ENCODE measurements at places on chromosomes 5 and 9.

DNA sequence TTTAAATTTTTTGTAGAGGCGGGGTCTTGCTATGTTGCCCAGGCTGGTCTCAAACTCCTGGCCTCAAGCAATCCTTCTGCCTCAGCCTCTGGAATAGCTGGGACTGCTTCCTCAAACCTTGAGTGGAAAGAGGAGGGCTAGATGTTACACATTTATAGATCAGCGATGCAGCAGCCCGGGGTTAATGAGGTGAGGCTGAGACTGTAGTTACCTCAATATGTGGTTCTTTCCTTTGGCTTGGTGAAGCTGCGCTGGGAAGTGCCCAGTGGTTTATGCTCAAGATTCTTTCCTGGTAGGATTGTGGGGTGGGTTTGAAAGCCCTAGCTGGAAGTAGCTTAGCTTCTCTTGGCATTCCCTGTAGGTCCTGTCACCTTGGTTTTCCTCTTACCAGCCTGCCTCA lies 22.5 kb downstream of the ZNF618 start:
- DNase-seq: no peak

GRCh38 chr9:71814815-71815214 lies 46.5 kb upstream of the CEMIP2 start:
- no peak for DNase-seq

GRCh38 chr5:10768328-10768899 lies 7.4 kb upstream of the DAP start:
- DNase-seq: no peak

- DNase-seq: no peak
These were observed 23.3 kb upstream of the CPLANE1 start for GRCh38 chr5:37272511-37272910.

GRCh38 chr5:112646139-112646936 lies 91.3 kb upstream of the APC start:
- no peak for DNase-seq

DNA sequence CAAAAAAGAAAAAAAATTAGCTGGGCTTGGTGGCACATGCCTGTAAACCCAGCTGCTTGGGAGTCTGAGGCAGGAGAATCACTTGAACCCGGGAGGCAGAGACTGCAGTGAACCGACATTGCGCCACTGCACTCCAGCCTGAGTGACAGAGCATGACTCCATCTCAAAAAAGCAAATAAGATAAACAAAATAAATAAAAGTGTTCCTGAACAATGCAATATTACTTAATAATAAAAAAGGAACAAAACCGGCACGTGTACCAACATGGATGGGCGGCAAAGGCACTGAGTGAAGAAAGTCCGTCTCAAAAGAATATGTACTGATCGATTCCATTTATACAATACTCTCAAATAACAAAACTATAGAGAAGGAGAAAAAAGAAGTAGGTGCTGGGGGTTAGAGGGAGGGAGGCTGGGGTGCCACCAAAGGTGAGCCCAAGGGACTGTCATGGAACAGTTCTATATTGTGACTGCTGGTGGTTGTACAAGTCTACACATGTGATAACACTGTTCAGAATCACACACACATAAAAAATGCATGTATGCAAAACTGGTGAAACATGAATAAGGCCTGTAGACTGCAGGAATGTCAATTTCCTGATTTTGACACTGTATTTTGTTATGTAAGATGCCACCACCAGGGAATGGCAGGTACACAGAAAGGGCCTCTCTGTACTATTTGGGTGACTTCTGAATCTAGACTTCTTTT lies 15.8 kb downstream of the MYO10 start:
- DNase-seq: no peak

DNA sequence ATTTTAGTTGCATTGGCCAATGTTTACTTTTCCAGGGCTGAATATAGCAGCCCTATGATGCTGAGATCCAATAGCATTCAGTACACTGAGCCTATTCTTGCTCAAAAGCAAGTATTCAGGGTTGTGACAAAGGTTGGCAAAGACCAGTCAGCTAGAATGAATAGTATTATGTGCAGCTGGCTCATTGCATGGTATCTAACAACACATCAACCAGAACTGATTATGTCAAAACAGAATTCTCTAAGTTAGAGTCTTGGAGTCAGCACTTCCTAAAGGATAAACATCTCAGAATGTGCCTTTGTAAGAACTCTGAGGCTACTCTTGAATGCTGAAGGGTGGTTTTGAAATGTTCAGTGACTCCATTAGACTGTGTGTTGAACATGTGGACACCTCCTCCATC lies 774.5 kb upstream of the RGMB start:
- DNase-seq: no peak

DNA sequence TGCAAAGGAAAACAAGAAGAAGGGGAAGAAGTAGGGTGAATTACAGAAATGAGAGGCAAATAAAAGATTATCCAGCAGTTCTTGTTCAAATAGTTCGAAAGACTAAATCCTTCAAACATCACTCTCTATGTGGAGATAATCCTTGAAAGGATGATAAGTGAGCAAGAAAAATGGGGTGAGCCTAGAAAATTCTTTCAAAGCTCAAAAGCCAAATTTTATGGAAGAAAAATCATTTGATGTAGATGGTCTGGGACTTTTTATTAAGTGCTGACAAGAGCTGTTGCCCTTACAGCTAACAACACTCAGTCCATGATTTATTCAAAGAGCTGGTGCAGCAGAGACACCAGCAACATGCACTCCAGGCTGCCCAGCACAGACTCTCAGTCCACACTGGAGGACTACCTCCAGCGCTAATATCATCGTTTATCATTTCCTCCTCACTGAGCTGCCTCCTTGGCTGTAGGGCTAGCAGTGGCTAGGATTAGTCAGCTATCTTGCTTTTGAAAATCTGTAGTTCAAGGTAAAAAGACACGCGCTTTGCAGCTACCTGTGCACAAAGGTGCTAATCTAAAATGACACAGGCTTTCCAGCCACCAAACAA lies 264.8 kb upstream of the KIF2A start:
- DNase-seq: no peak

GRCh38 chr5:167671176-167671575 lies 620.3 kb upstream of the WWC1 start:
- DNase-seq: no peak

GRCh38 chr9:19023078-19023477 lies 9.9 kb downstream of the SAXO1 start:
- DNase-seq: no peak

DNA sequence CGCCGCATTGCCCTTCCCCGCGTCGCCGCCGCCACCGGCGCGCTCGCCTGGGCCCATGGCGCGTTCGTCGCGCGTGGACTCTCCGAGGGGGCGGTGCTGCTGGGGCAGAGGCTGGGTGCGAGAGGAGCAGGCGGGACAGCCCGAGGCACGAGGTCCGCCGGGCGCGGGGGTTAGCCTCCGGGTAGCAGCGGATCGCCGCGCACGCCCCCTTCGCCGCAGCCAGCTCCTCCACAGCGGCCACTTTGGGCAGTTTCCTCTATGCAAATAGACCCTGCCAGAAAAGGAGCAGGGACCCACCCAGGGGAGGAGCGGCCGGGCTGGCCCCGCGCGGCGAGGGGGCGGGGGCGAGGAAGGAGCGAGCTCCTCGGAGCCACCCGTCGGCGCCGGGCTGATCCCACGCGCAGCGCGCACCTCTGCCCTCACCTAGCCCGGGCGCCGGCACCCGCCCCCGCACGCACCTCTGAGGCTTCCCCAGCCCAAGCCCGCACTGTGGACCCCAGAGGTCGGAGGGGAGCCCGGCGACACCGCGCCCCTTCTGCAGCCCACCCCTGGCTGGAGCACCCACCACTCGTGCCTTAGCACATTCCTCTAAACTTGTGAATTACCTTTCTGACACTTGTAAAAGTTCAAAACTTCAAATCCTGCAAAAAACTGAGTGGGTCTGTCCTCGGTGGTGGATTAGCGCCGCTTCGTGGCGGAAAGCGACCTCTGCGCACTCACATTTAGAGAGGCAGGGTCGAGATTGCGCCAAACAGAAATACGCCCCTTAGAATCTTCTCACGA lies at the start of gene COL23A1:
Gene COL23A1, minus strand, starts transcription at position 253 of the 783 bp plus-strand sequence.
- DNase-seq: no peak

GRCh38 chr9:131650254-131650653 lies 89.6 kb downstream of the RAPGEF1 start:
- DNase-seq: no peak

- no peak for DNase-seq
These were observed 36.3 kb downstream of the ERGIC1 start for GRCh38 chr5:172870291-172870714.

GRCh38 chr9:108043585-108043984 lies 554.0 kb upstream of the KLF4 start:
- no peak for DNase-seq

DNA sequence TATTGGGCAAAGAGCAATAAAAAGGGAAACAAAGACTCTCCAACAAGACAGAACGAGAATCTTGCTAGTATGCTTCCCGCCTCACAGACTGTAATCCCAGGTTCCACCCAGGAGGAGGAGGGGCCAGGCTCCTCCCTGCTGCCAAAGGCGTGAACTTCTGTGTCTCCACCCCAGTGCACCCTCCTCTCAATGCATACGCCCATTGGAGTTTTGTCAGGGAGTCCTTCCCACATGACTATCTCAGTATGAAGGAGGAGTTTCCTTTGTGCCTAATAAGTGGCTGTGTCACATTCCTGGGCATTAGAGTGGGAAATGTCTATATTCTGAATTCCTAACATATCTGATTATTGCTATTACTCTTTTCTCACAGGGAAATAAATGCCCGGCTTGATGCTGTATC lies 106.4 kb upstream of the DHFR start:
- no peak for DNase-seq

DNA sequence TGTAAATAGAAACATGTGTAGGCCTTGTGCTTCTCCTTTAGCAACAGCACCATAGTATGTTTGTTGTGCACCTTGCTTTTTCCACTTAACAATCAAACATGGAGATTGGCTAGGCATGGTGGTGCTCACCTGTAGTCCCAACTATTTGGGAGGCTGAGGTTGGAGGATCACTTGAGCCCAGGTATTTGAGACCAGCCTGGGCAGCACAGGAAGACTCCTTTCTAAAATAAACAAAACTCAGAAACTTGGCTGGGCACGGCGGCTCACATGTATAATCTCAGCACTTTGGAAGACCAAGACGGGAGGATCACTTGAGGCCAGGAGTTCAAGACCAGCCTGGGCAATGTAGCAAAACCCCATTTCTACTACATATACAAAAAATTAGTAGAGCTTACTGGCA lies 948 bp upstream of the FAXDC2 start:
- DNase-seq: no peak

DNA sequence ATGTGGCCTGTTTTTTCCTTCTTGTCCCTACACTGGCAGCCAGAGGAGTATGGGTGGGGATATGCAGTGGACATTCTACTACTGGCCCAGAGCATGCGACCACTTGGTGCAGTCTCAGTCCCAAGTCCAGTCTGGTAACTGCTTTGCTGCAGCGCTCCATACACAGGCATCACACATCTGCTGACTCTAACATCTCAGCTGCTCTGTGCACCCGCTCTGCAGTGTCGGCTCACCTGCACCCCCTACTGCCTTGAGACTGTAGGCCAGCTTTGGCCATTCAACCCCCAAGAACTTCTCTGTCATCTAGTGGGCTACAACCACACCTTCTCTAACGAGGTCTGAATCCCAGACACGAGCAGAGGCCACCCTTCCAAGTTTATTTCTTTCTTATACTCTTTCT lies 46.4 kb upstream of the SLCO6A1 start:
- DNase-seq: no peak

GRCh38 chr5:41598011-41598410 lies 87.6 kb upstream of the PLCXD3 start:
- DNase-seq: no peak

DNA sequence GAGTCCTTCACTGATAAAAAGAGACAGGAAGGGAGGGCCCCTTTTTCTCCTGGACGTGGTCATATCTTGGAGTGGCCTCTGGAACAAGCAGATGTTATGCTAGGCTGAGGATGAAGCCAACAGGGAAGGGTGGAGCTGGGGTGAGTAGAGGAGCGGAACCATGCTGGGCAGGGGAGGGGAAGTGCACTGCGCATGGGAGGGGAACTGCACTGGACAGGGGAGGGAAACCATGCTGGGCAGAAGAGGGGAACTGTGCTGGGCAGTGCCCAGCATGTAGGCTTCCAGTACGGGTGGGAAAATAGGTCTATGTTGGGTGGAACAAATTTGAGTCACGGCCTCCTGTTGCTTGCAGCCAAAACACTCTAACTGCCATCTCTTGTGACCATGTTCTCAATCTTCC lies 19.3 kb upstream of the IRX4 start:
- no peak for DNase-seq

- DNase-seq: no peak
These were observed 39.8 kb downstream of the NEK6 start for GRCh38 chr9:124297551-124297901.

DNA sequence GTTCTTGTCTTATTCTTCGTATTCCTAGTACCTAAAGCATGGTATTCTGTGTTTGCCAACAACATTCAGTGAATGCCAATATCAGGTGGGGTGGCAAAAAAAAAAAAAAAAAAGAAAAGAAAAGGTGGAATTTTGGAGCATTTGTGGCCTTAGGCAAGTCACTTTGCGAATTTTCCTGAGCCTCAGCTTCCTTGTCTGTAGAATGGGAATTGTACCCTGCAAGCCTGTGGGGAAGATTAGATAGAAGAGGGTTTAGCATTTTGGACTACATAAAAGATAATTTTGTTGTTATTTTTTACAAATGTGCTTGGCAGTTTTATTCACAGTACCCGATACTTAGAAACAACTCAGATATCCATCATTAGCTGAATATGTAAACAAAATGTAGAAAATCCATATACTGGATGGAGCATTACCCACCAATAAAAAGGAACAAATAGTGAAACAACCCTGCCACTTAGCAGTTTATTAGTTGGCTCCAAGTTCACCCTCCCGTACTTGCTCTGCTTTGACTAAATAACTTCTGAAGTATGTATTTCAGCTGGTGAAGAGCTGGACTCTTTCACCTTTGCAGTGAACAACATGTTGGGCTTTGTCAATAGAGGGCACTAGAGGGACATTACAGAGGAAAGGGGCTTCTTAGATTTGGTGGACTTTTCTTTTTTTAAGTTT lies 13.6 kb downstream of the UBE2D2 start:
- DNase-seq: no peak

DNA sequence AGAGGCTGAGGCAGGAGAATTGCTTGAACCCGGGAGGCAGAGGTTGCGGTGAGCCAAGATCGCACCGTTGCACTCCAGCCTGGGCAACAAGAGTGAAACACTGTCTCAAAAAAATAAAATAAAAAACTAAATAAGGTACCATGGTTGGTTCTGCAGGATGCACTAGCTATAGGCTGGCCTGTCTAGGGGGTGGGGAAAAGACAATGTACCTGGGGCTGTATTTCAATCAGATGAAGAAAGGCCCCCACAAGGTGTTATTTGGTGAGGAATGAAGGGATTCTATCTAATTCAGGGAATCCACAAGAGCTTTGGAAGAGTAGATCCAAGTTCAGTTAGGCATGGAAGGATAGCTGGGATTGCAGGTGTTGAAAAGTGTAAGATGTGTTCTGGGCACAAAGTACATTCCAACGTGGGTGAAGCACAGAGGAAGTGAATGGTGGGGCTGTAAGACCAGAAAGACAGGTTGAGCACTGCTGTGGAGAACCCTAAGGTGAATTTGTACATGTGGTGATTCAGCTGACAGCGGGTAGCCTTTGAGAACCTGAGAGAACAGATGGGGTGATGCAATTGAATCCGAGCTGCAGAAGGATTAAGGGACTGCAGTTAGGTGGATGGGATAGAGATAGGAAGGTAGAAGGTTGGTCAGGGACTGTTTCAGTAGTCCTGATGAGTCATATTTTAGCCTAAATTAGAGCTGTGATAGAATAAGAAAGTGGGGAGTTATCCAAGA lies 71.8 kb downstream of the CAST start:
- DNase-seq: no peak

Measured in NK-92 treated with Interleukin-12 subunit alpha and Interleukin-12 subunit beta, amount 100 ng/mL, for 24 hours (cell line).